ENCODE measurements at places on chromosomes 4 and X.

- no peak for DNase-seq
Measured at GRCh38 chr4:40224432-40224831, 27.6 kb downstream of the RHOH start.

DNA sequence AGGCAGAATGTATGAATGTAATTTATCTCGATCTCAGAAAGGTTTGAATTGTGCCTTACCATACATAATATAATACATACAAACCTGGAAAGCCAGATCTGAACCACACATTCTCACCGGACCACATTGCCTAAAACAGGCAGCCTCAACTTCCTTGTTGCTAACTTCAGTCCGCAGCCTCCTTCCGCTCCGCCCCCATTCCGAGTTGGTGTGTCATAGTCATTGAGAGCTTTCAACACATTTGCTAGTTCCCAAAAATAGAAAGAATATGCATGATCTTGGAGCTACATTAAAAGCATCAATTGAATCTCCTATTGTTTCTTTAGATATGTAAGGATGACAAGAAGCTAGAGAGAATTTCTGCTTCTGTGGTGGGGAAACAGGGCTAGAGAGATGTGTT is 127.2 kb downstream of the ARHGEF9 start:
- no peak for DNase-seq

DNA sequence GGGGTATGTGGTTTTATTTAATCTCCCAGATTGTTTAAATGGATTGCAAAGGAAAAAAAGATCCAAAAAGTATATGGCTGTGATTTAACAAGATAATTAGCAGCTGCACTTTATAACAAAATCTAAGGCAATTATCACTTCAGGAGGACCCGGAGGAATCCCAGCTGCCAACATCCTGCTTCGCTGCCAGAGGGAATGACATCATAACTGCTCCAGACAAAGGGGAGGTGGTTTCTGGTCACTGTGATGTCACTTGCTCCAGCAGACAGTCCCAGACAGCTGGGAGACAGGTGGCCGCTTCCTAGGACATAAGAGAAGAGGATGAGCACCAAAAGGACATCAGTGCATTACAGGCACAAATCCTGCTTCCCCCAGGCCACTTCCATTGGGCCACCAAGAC is 371.0 kb downstream of the BCOR start:
- DNase-seq: no peak

DNA sequence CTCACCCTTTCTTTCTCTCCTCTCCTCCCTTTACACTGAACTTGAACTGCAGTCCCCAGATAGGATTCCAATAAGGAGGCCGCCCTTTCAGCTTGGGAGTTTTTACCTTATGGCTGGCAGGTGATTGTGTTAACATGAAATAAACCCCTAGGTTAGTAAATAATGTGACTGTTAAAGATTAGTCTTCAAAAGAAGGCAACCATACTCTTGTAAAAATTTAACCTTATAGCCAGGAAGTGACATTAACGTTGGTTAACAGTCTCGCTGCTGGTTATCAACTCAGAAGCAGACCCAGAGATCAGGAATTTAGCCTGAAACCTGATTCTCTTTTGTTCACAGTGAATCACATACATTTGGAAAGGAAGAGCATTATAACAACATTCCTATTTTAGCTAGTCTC is 15.2 kb downstream of the FHDC1 start:
- no peak for DNase-seq

DNA sequence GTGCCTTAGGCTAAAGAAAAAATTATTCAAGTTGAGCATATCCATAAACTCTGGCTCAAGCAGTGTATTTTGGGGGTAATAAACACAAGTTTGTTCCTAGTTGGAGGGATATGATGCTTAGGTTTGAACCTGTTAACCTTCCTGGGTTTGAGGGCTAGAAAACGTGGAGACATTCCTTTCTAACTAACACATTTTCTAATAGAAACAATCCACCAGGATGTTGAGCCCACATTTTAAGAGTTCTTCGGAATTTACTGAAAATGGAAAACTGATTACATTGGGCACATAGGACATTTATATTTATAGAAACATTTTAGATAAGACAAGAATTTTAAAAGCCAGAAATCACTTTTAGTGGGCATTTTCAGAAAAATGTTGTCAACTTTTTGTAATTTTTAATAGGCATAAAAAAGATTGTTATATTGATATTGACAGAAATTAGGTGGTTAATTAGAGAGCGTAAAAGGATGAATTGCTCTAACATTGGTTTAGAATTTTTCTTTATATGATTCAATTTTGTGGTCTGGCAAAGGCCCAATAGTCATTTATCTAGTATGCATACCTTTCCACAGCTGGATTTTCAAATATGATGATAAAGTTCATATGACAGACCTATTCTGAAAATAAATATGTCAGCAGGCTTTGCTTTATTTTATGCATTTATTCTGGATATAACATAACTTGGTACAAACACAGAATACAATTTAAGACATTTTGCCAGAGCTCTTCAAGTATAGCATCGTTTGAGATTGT is 49.2 kb downstream of the CEP44 start:
- DNase-seq: no peak

- DNase-seq: no peak
Measured at GRCh38 chr4:149795256-149795655, 20.4 kb downstream of the IQCM start.

- no peak for DNase-seq
Measured at GRCh38 chrX:19958552-19959486, 32.0 kb downstream of the BCLAF3 start.

- no peak for DNase-seq
Measured at GRCh38 chr4:173420801-173421200, 21.9 kb upstream of the SCRG1 start.

DNA sequence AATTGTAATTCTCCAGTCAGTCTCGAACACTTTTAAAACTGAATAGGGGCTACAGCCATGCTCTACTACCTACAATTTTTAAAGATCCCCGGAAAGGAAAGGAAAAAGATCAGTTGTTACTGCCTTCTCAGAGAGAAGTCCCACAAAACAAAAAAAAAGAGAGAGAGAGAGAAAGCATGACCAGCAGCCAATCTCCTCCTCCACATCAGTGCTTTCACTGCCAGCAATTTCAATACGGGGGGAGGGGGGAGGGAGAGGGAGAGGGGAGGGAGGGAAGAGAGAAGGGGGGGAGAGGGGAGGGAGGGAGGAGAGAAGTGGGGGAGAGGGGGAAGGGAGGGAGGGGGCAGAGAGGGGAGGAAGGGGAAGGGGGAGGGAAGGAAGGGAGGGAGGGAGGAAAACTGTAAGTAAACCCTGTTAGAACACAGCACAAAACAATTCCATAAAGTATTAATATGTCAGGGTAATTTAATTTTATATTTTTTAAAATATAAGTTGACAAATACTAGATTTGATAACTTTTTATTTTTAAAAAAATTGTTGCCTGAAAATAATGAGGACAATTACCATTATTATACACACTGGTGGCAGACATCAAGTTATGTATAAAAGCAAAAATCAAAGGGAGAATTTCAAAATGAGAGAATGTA is 108.0 kb downstream of the LRBA start:
- DNase-seq: no peak

GRCh38 chrX:30615229-30615628 is 37.7 kb upstream of the TASL start:
- no peak for DNase-seq

DNA sequence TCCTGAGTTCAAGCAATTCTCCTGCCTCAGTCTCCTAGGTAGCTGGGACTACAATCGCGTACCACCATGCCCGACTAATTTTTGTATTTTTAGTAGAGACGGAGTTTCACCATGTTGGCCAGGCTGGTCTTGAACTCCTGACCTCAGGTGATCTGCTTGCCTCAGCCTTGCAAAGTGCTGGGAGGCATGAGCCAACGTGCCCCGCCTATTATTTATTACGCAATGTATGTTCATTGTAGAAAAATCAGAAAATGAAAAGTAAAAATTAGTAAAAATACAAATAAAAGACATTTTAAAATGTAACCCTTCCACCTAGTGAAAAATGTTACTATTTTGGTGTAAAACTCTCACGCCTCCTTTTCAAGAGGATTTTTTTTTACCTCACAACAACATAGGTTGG is 14.2 kb downstream of the F8A1 start:
- no peak for DNase-seq

GRCh38 chrX:46327566-46328115 is 217.6 kb downstream of the ZNF674 start:
- DNase-seq: no peak

- no peak for DNase-seq
Measured at GRCh38 chr4:151874328-151874727, 113.5 kb upstream of the GATB start.

- DNase-seq: no peak
Measured at GRCh38 chrX:111652719-111653118, 28.3 kb upstream of the ALG13 start.

DNA sequence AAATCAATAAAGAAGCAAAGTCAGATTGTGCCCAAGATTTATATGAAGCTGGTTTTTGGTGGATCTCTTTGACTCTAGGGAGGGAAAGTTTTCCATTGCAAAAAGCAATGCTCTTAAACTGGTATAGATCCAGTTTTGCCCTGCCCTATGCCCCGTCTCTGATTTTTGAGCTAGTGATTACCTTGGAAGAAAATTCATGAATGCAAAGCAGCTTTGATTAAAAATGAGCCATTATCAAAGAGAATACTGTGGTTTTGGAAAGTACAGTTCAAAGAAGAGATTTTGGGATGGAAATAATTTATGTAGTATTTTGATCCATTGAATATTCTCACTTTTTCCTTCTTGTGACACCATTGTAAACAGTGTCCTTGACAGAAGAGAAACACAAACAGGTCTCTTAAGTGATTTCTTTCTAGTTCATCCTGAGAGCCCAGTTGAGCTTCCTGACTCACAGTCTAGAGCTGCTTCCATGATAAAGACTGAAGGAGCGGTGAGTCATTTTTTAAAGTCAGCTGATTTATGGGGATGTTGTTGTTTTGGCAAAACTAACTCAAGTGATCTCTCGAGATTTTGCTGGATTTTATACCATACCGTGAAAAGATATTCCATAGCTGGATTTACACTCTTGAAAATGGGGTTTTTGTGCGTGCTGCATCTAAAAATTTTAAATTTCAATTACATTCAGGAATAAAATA is 76.7 kb downstream of the AFF1 start:
- peak; percentile 79 for DNase-seq

GRCh38 chr4:186688150-186688943 is 35.3 kb downstream of the FAT1 start:
- no peak for DNase-seq

DNA sequence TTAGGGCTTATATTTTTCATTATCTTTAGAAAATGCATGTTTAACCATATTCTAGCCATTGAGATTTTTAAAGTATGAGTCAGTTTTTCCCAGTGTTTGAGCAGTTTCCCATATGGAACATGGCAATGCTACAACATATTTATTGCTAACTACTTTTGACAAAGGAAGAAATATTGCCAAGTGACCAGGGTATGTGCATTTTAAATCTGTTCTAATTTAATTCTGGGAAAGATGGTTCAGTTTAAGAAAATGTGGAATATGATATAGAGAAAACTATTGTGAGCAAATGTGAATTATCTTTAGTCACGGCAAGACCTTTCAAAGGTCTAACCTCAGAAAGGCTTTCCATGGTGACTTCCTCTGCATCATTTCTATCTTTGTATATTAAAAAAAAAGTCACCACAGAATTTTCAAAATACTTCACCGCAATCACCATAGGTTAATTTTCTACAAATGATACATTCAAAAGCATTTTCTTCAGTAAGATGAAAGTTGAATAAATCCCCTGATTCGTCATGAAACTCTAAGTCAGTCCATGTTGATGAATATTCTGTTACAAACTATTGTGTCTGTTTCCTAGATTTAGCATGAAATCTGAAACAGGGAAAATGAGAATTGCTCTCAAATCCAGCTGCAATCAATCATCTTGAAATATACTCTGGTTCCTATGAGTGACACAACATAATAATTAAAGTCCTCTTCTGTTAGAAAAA is 2349.0 kb upstream of the TENM3 start:
- DNase-seq: peak; percentile 78

GRCh38 chr4:181432335-181432734 is 810.9 kb upstream of the TENM3 start:
- no peak for DNase-seq

DNA sequence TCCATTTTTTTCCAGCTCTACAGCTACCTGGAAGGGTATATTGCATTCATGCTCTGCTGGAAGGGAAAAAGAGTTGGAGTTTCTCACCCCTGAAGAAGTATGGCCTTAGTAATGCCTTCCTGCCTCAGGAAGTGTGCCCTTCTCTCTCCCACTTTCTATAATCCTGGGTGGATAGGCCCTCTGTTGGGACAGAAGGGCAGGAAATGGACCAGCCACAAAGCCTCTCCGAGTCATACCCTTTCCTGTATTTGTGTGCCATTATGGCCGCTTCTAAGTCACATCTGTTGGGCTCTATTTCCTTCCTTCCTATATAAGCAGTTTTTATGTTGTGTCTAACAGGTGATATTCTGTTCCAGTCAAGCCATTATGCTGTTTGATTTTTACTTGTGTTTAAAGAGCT is 74.8 kb upstream of the SMARCA5 start:
- no peak for DNase-seq

- DNase-seq: no peak
Measured at GRCh38 chr4:173211838-173212237, 43.2 kb downstream of the GALNT7 start.

- DNase-seq: no peak
Measured at GRCh38 chrX:129572422-129572821, 32.4 kb downstream of the OCRL start.

- no peak for DNase-seq
Measured at GRCh38 chrX:150465881-150466775, 102.3 kb upstream of the MTM1 start.

- no peak for DNase-seq
Measured at GRCh38 chrX:54157561-54157960, 25.5 kb downstream of the FAM120C start.

GRCh38 chrX:106631615-106632014 is 19.8 kb downstream of the RADX start:
- no peak for DNase-seq

DNA sequence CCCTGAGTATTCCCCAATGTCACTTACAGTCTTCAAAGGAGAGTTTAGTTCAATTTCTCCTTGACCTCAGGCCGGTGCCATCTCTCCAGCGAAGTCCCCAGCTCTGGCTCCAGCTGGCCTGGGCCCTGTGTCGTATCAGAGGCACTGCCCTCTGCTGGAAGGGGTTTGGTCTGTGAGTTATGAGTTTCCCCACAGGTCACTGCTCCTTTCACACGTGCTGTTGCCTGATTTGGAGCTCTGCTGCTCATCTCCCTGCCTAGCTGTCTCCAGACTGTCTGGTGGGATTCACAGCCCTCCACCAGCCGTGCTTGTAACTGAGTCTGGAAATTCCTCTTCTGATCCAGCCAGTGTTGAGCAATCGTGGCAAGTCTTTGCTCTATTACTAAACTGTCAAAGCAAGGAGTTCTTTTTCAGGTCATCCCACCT is at the start of gene RAP2C:
Gene RAP2C (minus strand): TSS at position 105 of the 426 bp plus-strand sequence. CDS start 2,179 bp downstream, outside the sequence.
- peak; percentile 4 for DNase-seq

GRCh38 chr4:182062458-182062857 is 180.7 kb upstream of the TENM3 start:
- DNase-seq: no peak

- no peak for DNase-seq
Measured at GRCh38 chr4:78971776-78972175, 32.5 kb upstream of the PAQR3 start.

DNA sequence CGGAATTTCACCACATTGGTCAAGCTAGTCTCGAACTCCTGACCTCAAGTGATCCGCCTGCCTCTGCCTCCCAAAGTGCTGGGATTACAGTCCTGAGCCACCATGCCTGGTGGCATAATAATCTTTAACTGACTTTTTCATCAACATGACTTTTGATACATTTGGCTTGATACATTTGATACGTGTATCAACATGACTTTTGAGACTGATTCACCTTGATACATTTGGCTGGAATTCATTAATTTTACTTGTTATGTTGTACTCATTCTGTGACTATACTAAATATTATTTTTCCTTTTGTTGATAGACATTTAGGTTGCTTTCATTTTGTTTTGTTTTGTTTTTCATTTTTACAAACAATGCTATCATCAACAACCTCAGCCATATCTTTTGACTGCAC is 6.3 kb downstream of the TMEM154 start:
- DNase-seq: no peak
